Sigmoid colon (tissue), 7 donors: ENCODE measurements at places on chromosomes 16 and 17. TPM values are rescaled to one million over a fixed set of nuclear protein-coding genes. Genes with fewer than 3 reads are reported as not detected.

ABCC11 gene
- total RNA-seq: not detected

KCNJ18 gene
- not detected for total RNA-seq

BAIAP3 gene
- 1.8 TPM for total RNA-seq

TNFRSF13B gene
- total RNA-seq: not detected

TGFB1I1 gene
- 124 TPM for total RNA-seq

HBM gene
- total RNA-seq: not detected

EMP2 gene
- total RNA-seq: 39.2 TPM

APOBR gene
- 0.68 TPM for total RNA-seq

TAT gene
- not detected for total RNA-seq

FOXJ1 gene
- total RNA-seq: 0.14 TPM

PDE6G gene
- total RNA-seq: not detected

KRTAP2-3 gene
- total RNA-seq: not detected

PRSS36 gene
- total RNA-seq: 7.3 TPM

MYOCD gene
- 108 TPM for total RNA-seq

TRIM16 gene
- 8.8 TPM for total RNA-seq

CCT6B gene
- 3.3 TPM for total RNA-seq

GDPD1 gene
- total RNA-seq: 2.9 TPM

SSTR5 gene
- not detected for total RNA-seq

GNGT2 gene
- total RNA-seq: 3.0 TPM

KSR1 gene
- 13.8 TPM for total RNA-seq

EVPLL gene
- not detected for total RNA-seq

HSD11B2 gene
- total RNA-seq: not detected

SRCIN1 gene
- total RNA-seq: 2.1 TPM

FCSK gene
- total RNA-seq: 12.7 TPM

ADGRG1 gene
- total RNA-seq: 5.8 TPM

FOXC2 gene
- total RNA-seq: 0.28 TPM

CLEC3A gene
- total RNA-seq: not detected

DNAAF8 gene
- 0.49 TPM for total RNA-seq
